ENCODE measurements at places on chromosomes 5 and 9.

DNA sequence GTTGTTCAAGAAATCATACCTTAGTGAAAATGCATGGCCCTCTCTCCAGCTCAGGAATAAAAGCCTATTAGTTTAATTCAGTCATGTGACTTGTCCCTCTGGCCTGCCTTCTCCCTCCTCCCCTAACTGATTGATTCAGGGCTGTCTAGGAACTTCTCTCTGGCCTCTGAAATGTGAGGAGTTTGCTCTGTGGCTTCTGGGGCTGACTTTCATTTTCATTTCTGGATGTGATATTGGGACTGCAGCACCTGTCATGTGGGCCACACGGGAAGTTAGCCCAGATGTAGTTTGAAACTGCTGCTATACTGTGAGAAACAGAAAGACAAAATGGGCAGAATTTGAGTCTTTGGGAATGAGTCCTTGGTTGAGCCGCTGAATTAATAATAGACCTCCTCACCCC, 44.8 kb downstream of the PARP8 start:
- DNase-seq: peak; percentile 45

- DNase-seq: no peak
Measured at GRCh38 chr5:151970885-151971284, 46.2 kb upstream of the GLRA1 start.

DNA sequence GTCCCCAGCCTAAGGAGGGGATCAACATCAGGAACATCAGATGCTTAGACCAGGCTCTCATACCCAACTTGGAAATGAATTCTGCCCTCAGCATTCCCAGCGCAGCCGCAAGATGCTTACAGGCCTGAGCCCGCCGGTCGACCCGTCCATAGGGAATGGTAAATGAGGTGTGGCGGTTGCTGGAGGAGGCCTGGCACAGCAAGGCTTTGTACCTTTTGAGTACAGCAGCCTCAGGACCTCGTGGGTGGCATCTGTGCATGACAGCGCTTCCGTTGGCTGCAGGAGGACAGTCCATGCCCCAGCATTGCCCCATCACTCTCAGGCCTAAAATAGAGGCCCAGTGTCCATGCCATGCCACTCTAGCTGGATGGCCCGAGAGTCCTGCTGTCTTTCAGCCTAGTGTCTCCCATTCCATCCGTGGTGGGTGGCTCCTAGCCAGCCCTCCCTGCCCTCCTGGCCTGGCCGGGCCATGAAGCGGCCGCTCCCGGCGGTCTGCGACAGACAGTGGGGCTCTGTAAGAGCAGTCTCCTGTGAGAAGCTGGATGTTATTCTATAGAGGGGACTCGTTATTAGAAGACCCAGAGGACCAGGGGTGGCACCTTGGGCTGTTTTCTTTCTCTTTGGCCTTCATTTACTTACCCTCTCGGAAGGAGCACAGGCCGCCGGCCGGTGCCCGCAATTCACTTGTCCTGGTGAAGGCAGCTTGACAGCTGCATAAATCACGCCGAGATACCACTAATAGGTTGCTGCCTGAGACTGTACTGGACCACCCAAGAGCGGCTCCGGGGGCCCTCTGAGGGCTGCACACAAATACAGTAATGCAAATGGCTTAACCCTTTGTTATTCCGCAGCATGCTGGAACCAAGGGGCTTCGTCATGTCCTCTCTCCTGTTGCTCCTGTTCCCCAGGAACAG, 223.5 kb upstream of the TUT7 start:
- DNase-seq: no peak

DNA sequence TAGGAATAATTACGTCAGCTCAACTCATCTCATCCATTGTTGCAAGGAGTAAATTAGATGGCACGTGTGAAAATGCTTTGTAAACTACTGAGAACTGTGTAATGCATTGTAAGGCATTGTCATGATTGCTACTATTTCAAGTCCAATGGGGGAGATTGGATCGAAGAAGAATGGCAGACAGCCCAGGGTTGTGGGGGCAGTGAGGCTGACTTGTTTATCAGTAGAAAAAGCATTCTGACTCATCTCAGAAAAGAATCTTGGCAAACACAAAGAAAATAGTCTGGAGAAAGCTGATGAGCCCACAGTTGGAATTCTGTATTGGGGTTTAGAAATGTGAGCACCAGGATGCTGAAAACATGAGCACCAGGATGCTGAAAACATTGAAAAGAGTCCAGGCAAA, 28.0 kb upstream of the DAP start:
- DNase-seq: no peak

DNA sequence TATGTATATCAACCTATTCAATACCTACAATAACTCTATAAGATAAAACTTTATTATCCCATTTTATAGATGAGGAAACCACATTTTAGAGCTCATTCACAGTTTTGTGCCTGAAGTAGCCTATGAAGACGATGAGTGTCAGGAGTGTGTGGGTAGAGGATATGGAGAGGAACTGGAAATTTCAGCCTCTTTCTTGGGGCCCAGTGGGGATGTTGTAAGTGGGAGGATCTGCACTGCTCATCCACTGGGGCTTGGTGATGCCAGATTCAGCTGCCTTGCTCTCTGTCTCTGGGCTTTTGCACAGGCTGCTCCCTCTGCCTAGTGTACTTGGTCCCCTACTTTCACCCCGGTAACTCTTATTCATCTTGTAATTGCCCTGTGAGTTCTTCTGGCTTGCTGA, 194.7 kb downstream of the SREK1 start:
- DNase-seq: no peak

- DNase-seq: no peak
Measured at GRCh38 chr5:129114539-129115193, 20.1 kb downstream of the ISOC1 start.

- DNase-seq: no peak
Measured at GRCh38 chr9:22332202-22332601, 114.4 kb upstream of the DMRTA1 start.

DNA sequence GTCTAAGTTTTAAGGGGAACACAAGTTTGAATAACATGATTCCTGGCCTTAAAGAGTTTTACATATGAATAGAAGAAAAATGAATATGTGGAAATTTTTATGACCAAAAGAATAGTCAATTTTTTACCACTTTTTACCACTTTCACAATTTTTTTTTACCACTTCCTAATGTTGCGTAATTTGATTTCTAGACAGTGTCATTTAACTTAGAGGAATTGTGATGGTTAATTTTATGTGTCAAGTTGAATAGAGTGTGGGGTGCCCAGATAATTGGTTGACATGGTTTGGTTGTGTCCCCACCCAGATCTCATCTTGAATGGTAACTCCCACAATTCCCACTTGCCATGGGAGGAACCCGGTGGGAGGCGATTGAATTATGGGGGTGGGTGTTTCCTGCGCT, 416.6 kb downstream of the KIF4B start:
- no peak for DNase-seq

DNA sequence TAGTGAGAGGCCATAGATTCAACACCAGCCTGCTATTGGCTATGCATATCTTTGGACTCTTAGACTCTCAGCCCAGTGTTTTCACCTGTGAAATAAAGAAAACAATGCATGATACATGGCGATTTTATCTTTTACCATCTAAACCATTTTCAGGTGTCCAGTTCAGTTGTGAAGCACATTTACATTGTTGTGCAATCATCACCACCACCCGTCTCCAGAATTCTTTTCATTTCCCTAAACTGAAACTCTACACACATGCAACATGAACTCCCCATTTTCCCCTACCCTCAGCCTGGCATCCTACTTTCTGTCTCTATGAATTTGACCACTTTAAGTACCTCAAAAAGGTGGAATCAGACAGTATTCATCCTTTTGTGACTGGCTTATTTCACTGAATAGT, 420.6 kb downstream of the MED10 start:
- DNase-seq: no peak

- no peak for DNase-seq
Measured at GRCh38 chr5:1429496-1429895, 15.7 kb downstream of the SLC6A3 start.

DNA sequence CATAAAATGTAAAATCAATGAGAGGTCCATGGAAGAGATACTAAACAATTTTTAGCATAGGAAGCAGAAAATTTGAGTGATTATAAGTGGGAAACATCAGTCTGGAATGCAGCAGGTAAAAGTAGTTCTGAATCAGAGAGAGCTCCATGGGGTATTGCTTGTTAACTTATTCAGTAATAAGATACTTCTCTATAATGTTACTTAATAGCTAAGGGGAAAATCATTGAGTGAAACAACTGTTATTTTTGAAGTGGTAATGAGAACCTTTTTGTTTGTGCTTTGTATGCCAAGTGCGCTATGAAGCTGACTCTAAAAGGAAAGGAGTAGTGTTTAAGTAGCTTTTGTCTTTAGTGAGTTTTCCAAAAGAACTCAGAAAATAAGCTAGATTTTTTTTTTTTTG, 95.2 kb downstream of the ERBIN start:
- DNase-seq: no peak

DNA sequence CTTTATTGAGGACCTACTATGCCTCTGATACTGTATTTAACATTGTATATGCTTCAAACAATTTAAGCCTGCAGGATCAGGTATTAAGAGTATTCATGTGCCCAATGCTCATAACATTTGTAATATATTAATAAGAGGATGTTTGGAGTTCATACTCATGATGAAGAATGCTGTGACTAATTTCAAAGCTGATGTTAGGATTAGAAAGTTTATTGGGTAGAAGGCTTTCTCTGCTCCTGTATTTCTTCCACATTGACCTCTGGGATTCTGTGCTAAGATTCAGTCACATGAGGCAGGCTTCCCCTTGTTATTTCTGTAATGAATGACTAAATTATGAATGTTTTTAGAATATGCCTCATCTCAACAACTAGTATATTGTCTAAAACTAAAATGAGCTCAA, 456.4 kb downstream of the NFIB start:
- no peak for DNase-seq

GRCh38 chr9:36748322-36748899, 175.7 kb downstream of the MELK start:
- DNase-seq: peak; percentile 26

GRCh38 chr9:22413884-22414283, 32.7 kb upstream of the DMRTA1 start:
- DNase-seq: no peak

- no peak for DNase-seq
Measured at GRCh38 chr9:126151686-126152134, 174.9 kb upstream of the MVB12B start.

GRCh38 chr9:37840560-37841194, 40.1 kb downstream of the DCAF10 start:
- DNase-seq: peak; percentile 7

GRCh38 chr9:104028827-104029226, 65.3 kb upstream of the SMC2 start:
- DNase-seq: peak; percentile 40

GRCh38 chr9:96343515-96344360, 39.8 kb downstream of the SLC35D2 start:
- DNase-seq: no peak

DNA sequence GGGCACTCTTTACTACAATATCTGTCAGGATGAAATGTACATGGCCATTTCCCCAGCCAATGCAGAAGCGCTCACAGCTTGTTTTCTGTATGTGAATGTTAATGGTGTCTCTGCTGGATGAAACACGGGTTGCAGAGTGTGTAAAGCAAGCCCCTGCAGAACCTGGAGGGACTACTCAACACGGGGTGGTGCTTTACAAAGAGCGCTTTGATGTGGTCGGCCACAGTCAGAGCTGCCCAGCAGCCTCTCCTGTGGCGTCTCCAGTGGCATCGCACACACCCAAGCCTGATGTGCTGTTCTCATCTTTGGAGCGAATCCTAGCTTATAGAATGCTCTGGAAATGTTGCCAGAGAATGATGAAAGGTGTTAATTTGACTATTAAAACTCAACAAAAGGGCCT, 162.7 kb upstream of the NFIL3 start:
- DNase-seq: no peak

DNA sequence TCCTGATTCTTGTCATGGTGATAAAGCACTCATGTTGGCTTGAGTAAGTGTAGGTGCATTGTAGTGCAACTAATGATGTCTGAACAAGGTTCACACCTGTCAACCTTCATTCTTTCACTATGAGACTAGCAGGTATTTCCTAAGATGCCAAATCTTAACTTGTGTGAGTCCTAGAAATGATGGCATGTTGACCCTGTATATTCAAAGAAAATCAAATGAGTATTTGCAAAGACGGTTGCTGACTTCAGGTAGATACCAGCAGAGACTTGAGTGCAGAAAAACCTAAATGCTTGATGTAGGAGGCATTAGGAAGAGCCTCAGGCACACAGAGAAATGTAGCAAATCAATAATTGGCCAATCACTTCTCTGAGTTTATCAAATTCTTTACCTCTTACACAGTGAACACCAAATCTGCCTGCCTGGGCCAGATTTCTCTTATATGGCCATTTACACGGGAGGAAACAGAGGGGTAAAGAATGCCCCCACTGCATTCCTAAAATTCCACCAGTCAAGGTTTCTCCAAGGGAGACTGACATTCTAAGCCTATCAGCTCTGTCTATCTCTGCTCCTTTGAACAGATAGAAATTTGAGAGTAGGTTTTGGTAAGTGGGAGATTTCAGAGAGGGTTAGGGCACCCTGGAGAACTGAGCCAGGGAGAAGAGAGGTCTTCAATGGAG, 488.6 kb upstream of the WWC1 start:
- DNase-seq: no peak

DNA sequence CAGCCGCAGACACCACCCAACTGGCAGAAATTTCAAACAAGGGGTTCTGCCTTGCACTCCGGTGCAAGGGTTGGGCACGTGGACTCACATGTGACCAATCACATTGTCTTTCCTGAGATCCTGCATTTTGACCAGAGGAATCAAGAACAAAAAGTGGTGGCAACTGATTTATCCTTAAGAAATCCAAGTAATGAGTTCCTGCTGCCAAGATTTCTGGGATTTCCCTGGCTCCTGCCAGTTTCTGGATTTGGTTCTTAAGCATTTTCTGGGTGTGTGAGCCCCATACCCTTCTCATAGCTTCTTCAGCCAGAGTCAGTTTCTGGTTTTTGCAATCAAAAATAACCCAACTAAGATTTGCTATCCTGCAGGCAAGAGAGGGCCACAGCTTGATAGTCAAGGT, 17.4 kb upstream of the KCNIP1 start:
- DNase-seq: no peak

DNA sequence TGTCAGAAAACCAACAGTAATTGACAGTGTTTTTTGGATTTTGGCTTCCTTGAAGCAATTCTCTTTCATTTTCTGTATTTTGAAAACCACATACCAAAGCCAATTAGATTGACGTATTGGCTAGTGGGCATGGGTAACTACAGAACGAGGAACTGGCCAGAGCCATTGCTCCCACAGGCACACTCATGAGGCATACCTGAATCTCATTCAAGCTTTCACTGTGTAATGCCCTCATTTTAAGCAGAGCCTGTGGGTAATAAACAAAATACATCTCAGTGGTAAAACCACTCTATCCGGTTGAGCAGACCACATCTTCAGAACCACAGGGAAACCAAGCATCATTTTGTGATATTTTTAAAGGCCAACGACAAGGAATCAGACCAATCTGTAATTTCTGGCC, 394.1 kb downstream of the ZNF608 start:
- DNase-seq: no peak
